ENCODE measurements at places on chromosomes 4 and X. TPM values are rescaled to one million over a fixed set of nuclear protein-coding genes. Genes with fewer than 3 reads are reported as not detected.

Gene LAGE3
- 35.8 TPM for total RNA-seq

Gene SMIM10
- total RNA-seq = 0.88 TPM

Gene ERAS
- not detected for total RNA-seq

Gene PAGE2
- not detected for total RNA-seq

Gene SHROOM4
- total RNA-seq = not detected

Gene TRIML1
- not detected for total RNA-seq

Gene TCP11X1
- not detected for total RNA-seq

Gene C4orf51
- total RNA-seq = not detected

Gene TBC1D25
- total RNA-seq = 20.5 TPM

Gene SHROOM3
- total RNA-seq = 0.10 TPM

Gene FAM236A
- total RNA-seq = not detected

Gene HEPH
- 0.22 TPM for total RNA-seq

Gene HTRA3
- total RNA-seq = not detected

Gene SOX3
- total RNA-seq = not detected

Gene PCDH7
- not detected for total RNA-seq

Gene SH3D19
- total RNA-seq = 0.74 TPM

Gene GALNTL6
- total RNA-seq = not detected

Gene APELA
- total RNA-seq = not detected

Gene RPA4
- 0.60 TPM for total RNA-seq

Gene SSX2B
- total RNA-seq = not detected

Gene CFAP97
- 47.3 TPM for total RNA-seq

Gene FAM47E
- not detected for total RNA-seq

Gene GYPA
- not detected for total RNA-seq

Gene FAM241A
- total RNA-seq = 4.2 TPM

Gene YIPF7
- not detected for total RNA-seq

Gene UCHL1
- 2.8 TPM for total RNA-seq

Gene ZDHHC15
- 0.82 TPM for total RNA-seq

Gene ASIC5
- not detected for total RNA-seq

Gene FOXP3
- 22.8 TPM for total RNA-seq

Gene MTNR1A
- not detected for total RNA-seq

Gene ZGRF1
- 58.1 TPM for total RNA-seq

Gene ZNF182
- 9.1 TPM for total RNA-seq

Gene POU3F4
- not detected for total RNA-seq

Gene FLNA
- 755 TPM for total RNA-seq

Gene MAGEE1
- 3.6 TPM for total RNA-seq

Gene GAGE1
- total RNA-seq = not detected

Gene NPY1R
- total RNA-seq = not detected

Gene DIPK2B
- total RNA-seq = not detected

Gene MAGEA8
- total RNA-seq = not detected

Gene STAP1
- total RNA-seq = 22.0 TPM

Gene ZNF157
- total RNA-seq = 0.60 TPM

Gene F11
- total RNA-seq = not detected

Gene QRFPR
- not detected for total RNA-seq

Gene FABP2
- not detected for total RNA-seq

Gene BEND2
- not detected for total RNA-seq

Measured in activated T-cell treated with anti-CD3 and anti-CD28 coated beads, Interleukin-2, amount 50 U/mL, for 72 hours (primary cell).